ENCODE measurements at places on chromosomes 12 and 14.
A peak's percentile ranks its signal among the peaks of the same experiment; 100 is the strongest.

DNA sequence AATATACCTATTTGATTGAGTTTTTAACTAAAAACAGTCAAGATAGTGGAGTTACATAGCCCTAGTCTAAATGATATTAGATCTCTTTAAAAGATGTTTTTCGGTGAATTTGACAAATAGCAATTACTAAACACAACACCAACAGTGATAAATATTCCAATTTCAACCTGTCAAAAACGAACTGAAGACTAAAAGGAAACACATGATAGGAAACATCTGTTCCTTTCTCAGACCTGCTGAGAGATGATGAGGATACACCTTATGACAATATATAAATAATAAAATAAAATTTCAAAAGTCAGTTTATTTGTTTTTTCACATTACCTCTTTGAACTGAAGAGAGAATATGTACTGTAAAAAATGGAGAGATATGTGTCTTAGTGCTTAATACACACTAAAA, 232.7 kb downstream of the RASSF9 start:
- no peak for DNase-seq

DNA sequence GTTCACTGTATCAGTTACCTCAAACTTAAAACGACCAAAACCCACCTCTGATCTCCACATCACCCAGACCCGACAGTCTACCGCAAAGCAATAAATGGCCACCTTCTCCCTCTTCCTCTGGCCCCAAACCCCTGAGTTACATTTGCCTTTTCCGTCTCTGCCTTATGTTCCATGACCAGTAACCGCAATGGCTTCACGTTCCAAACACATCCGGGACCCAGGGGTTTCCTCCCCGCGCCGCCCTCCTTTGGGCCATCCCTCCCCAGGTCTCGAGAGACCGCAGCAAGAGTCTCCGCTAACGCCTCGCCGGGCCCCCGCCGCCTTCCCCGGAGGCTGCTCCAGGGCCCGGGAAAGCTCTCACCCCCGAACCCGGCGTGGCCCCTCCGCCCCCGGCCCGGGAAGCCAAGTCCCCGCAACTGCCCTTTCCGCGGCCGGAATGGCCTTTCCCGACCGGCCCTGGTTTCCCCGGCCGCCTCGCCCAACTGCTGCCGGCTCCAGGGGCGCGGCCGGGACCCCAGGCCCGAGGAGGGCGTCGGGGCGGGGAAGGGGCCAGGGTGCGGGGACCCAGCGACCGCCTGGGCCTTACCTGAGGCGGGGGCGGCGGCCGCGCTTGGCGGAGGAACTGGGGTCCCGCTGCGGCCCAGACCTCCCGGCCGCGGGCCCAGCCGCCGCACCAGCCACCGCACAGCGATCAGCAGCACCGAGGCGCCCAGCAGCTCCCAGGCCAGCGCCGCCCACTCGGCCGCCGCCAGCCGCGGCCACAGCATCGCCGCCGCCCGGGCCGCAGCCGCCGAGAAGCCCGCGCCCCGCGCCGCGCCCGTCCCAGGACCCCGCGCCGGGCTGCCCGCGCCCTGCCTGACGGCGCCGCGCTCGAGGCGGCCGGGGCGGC, at the start of gene ANKLE2:
Gene ANKLE2, minus strand, starts transcription at position 801 of the 889 bp plus-strand sequence. Its CDS starts 34 bp downstream, at position 767.
- peak; percentile 62 for DNase-seq

GRCh38 chr14:91946622-91947474, 646 bp downstream of the FBLN5 start:
- DNase-seq: no peak

DNA sequence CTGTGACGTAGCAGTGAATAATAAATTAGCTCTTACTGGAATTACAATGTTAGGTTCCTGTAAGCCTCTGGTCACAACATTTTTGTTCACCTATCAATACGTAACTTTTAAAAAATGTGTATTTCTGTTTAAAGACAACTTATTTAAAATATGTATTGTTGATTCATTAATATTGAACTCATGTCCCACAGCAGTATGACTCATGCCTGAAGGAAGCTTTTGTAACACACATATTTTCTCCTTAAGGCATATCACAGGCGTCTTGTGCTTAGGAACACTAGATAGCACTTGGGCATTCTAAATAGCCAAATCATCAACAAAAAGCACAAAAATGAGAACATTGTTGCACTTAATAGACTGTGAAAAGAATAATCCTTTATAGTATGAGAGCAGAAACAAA, 92.5 kb downstream of the GPHN start:
- DNase-seq: no peak

DNA sequence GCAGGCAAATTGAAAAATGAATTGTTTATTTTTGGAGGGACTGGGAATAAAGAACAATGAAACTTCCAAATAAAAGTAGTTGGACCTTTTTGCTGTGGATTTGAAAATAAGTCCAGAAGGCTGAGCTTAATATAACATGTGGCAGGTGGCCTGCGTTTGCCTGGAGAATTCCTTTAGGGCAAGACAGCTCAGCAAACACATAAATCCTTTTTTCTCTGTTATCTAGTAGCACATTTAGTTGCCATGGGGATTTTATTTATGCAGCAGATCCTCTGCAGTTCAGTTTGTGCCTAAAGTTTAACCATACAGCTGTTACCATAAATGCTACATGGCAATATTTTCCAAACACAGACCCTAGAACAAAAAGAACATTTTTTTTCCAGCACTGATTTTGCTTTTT, 180.0 kb downstream of the NPAS3 start:
- no peak for DNase-seq

GRCh38 chr14:36513451-36514277, 6.4 kb downstream of the NKX2-1 start:
- DNase-seq: no peak

GRCh38 chr12:121776190-121777098, 17.0 kb downstream of the RHOF start:
- DNase-seq: peak; percentile 70

- DNase-seq: no peak
Measured at GRCh38 chr12:45654002-45654665, 75.4 kb upstream of the ARID2 start.

- DNase-seq: no peak
Measured at GRCh38 chr12:109967383-109968031, 28.7 kb downstream of the GIT2 start.

GRCh38 chr12:109291521-109292341, 17.4 kb downstream of the FOXN4 start:
- no peak for DNase-seq

- DNase-seq: no peak
Measured at GRCh38 chr12:62601765-62602164, 135.1 kb downstream of the MON2 start.

GRCh38 chr14:33386781-33387180, 448.1 kb downstream of the NPAS3 start:
- DNase-seq: no peak

DNA sequence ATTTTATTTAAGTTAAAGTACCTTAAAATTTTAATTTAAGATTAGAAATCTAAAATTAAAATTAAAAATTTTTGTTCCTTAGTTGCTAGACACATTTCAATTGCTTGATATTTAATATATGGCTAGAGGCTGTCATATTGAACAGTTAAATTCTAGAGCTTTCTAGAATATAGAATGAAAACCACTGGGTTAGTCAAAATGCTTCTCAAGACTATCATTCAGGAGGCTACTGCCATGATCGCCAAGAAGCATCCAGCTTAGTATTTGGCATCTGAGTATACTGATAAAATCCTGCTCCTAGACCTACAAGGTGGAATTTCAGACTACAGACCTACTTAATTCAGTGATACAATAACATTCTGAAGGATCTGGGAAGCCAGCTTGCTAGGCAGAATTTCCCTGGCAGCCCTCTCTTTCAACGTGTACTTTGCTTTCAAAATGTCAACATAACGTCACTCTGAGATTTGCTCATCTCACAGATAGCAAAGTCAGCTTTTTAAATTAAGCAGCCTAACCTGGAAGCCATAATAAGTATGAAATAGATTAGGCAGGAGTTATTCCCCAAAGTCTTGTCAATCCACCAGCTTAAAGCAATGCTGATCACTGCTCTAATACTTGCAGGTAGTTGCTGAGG, 525.8 kb downstream of the FSCB start:
- no peak for DNase-seq

DNA sequence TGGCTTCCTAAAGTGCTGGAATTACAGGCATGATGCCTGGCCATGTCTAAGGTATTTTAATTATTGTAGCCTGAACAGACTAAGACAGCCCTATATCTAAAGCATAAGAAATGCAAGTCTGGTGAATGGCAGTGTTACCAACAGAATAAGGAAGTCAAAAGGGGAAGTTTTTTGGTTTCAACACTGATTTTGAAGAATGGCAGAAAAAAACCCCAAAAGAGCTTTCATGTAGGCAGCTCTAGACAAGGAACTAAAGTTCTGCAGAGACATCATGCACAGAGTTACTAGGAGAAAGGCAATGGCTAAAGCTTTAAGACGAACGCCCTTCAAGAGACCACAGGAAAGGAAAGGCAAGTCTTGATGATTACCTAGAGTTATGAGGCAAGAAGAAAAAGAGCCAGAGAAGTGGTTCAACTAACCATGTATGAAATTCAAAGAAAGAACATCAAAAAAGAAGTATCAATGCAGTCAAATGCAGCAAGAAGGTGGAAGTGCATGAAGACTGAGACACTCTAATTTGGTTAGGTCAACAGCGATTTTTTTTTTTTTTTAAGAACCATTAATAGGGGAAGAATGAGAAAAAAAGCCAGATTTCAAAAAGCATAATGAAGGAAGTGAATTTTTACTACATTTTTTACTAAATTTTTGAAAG, 50.8 kb downstream of the RPS6KA5 start:
- DNase-seq: no peak

- no peak for DNase-seq
Measured at GRCh38 chr14:105283028-105283427, 17.8 kb downstream of the BRF1 start.

GRCh38 chr14:61190341-61190740, 90.8 kb downstream of the TMEM30B start:
- no peak for DNase-seq

- no peak for DNase-seq
Measured at GRCh38 chr12:42855362-42855950, 265.9 kb upstream of the PRICKLE1 start.

- no peak for DNase-seq
Measured at GRCh38 chr12:40240779-40241178, 16.0 kb downstream of the LRRK2 start.

- DNase-seq: no peak
Measured at GRCh38 chr12:75892731-75893408, 138.7 kb downstream of the PHLDA1 start.

DNA sequence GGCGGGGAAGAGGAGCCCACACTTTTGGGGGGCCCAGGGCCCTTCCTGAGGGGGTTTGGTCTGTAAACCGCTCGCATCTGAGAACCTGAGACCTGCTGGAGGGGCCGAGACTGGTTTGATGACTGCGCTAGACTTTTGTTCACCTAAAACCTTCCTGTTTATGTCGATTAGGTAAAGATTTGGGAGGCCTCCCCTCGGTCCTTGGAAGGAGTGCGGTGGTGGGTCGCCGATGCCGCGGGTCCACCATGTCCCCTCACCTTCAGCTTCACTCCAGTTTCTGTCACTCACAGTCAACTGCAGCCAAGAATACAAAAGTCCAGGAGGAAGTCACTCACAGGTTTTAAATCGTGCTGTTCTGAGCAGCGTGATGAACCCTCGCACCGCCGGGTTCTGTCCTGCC, 10.5 kb upstream of the GALNT9 start:
- DNase-seq: no peak

DNA sequence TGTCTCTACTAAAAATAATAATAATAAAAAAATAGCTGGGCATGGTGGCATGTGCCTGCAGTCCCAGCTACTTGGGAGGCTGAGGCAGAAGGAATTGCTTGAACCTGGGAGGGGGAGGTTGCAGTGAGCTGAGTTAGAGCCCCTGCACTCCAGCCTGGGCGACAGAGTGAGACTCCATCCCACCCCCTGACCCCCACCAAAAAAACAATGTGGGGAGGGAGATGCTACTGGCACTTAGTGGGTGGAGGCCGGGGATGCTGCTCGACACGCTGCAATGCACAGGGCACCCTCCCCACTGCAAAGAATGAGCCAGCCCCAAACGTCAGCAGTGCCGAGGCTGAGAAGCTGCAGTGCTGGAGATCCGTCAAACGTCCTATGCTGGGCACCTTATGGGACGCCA, 77.5 kb upstream of the MAP1LC3B2 start:
- no peak for DNase-seq

- no peak for DNase-seq
Measured at GRCh38 chr14:22518073-22518472, 71.0 kb downstream of the DAD1 start.

GRCh38 chr12:125017801-125018200, 24.4 kb downstream of the BRI3BP start:
- DNase-seq: no peak

DNA sequence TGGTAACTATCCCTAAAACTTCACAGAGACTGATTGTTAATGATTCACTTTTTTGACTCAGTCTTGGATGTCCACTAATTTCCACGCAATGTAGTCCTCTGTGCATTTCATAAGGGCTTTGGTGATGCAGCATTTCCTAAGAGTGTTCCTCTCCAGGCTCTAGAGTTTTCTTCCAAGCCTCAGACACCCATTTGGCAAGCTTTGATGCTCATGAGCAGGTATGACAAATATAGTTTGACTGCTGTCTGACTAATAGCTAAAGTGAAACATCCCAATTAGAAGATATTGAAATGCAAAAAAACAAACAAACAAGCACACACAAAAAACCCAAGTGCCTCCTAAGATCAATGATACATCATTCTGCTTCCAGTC, 1.5 kb upstream of the VAMP1 start:
- DNase-seq: no peak

DNA sequence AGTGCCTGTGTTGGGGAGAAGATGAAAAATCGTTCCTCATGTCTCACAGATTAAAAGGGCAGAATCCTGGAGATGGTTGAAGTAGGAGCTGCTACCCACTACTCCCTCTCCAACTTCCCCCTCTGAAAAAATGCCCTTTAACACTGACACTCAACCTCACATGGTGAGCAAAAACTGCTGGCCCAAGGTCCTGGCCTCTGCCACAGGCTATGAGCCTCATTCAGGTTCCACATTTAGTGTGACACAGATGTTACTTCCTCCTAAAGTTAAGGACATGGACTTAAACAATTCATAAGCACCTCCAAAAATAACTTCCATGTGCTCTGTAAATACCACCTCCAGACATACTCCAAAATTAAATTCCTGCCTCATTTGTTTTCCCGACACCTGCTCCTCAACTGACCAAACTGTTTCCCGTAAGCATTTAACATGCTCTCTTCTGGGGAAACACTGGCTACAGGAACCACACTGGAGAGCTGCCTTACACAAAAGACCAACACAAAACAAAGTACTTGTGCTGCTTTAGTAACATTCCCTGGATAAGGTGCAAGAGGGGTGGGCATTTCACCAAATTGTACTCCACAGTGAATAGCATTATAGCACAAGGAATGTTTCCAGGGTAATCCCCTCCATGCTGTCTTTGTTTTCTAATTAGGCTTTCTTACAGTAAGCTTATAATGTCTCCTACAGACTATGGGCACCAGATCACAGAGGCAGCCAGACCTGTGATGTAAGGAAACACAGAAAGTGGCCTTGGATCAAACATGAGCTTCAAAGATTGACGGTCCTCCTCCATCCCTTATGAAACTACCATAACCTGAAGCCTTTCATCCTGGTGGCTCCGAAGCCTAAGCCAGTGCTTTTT, 57.0 kb downstream of the PHLDA1 start:
- no peak for DNase-seq

Measured in activated CD8-positive, alpha-beta memory T cell treated with anti-CD3 and anti-CD28 coated beads for 48 hours (primary cell).